ENCODE measurements at places on chromosomes 1 and 21. TPM values are rescaled to one million over a fixed set of nuclear protein-coding genes. Genes with fewer than 3 reads are reported as not detected.

GRCh38 chr21:22711636-22712035 is 1713.4 kb downstream of the NCAM2 start:
- no peak for DNase-seq

GRCh38 chr1:165616054-165616612 is 14.9 kb upstream of the MGST3 start:
- DNase-seq, result no peak

DNA sequence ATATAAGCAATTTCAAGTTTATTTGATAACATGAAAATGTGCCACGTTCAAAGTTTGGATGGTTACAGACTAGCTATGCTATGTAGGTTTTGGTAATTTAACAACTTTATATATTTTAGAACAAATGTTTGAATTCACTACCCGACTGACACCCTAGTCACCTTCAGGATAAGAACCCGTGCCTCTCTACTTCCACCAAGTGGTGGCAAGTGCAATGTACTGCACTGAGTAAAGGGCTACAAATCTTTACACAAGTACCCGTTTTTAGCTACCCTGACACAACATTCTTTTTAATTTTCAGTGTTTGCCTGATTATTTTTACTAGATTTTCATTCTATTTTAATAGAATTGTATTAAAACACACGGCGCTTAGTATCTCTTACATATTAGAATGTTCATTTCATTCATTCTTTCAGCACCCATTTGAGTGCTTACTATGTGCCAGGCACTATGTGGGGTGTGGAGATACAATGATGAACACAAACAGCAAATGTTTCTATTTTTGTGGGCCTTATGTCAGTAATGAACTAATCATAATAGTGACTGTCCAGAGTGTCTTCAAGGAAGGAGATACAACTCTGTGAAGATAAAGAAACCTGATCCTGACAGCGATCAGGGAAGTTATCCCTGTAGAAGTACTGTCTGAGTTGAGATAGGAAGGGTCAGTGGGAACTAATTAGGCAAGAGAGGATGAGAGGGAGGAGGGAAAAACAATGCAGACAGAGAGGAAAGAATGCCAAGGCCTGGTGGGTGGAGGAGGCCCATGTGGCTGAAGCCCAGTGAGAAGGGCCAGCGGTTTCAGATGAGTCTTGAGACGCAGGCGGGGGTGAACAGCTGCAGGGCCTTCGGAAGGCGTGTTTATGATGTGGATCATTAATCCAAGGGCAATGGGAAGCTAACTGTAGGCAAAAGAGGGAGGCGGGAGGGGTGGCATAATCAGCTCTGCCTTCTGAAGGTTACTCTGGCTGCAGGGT is 3.8 kb downstream of the LCA5L start:
- DNase-seq, result peak; percentile 52

Gene FCRLA
- total RNA-seq, result not detected

GRCh38 chr1:212129781-212130180 is 94.2 kb downstream of the DTL start:
- DNase-seq, result no peak

Gene PDE4B
- total RNA-seq, result 9.4 TPM
